ENCODE measurements at places on chromosomes 3 and 15. TPM values are rescaled to one million over a fixed set of nuclear protein-coding genes. Genes with fewer than 3 reads are reported as not detected.

The CHRD gene
- polyA plus RNA-seq = 20.4 TPM

The IL17RC gene
- 61.2 TPM for polyA plus RNA-seq

The C3orf80 gene
- polyA plus RNA-seq = 3.8 TPM

The BCL2A1 gene
- not detected for polyA plus RNA-seq

DNA sequence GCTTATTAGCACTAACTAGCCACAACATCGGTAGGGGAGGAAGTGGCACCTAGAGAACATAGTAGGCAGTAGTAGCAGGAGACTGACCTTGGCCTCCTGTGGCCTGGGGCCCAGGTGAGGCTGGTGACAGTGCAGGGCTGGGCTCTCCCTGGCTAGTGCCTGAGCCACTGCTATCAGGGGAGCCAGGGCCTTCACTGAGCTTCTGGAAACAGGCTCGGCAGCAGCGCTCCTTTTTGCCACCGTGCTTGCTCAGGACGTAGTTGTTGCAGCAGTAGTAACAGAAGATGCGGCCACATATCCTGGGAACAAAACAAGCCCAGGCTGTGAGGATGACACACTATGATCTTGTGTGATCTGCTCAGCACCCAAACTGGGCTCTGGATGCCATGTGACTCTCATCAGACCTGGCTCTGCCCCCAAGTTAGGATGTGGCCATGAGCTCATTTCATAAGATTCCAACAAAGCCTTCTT is 15.1 kb downstream of the CXCR6 start:
- no peaks in the 10 kb centered on the region for H3K27me3 ChIP-seq
- H3K4me1 ChIP-seq = peaks cover 3% of the 10 kb centered on the region
- no peak overlapping the region for H3K4me3 ChIP-seq
- H3K36me3 ChIP-seq = peaks cover 67% of the 10 kb centered on the region
- H3K27ac ChIP-seq = no peak overlapping the region

- no peaks in the 10 kb centered on the region for H3K36me3 ChIP-seq
- no peak for DNase-seq
- H3K27me3 ChIP-seq = no peaks in the 10 kb centered on the region
- H3K27ac ChIP-seq = no peak overlapping the region
- H3K4me1 ChIP-seq = no peaks in the 10 kb centered on the region
- no peak overlapping the region for H3K4me3 ChIP-seq
Observed at GRCh38 chr3:113054552-113054951, 63.8 kb downstream of the GTPBP8 start.

DNA sequence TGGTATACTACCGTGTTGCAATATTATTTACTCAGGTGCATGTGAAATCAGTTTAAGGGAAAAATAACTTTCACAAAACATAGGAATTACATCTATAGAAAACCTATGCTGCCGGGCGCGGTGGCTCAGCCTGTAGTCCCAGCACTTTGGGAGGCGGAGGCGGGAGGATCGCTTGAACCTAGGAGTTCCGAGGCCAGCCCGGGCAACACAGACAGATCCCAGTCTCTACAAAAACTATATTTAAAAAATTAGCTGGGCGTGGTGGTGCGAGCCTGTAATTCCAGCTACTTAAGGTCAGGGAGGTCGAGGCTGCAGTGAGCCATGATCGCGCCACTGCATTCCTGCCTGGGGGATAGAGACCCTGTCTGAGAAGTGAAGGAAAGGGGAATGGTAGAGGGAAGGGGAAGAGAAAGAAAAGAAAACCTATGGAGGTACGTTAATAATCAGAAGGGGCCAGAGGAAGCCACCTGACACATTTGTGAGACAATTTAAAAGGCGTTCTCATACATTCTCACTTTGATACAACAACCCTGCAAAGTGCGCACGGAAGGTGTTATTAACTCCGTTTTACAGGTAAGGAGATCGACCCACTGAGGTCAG is 456 bp upstream of the TMEM62 start:
- peak overlapping the region; percentile 67 for H3K4me3 ChIP-seq
- H3K27ac ChIP-seq = no peak overlapping the region
- H3K4me1 ChIP-seq = no peaks in the 10 kb centered on the region
- no peaks in the 10 kb centered on the region for H3K36me3 ChIP-seq
- no peak for DNase-seq

- H3K36me3 ChIP-seq = no peaks in the 10 kb centered on the region
- no peak overlapping the region for H3K27ac ChIP-seq
- H3K4me3 ChIP-seq = no peak overlapping the region
- no peaks in the 10 kb centered on the region for H3K4me1 ChIP-seq
Observed at GRCh38 chr15:78247911-78248310, 13.5 kb upstream of the ACSBG1 start.

DNA sequence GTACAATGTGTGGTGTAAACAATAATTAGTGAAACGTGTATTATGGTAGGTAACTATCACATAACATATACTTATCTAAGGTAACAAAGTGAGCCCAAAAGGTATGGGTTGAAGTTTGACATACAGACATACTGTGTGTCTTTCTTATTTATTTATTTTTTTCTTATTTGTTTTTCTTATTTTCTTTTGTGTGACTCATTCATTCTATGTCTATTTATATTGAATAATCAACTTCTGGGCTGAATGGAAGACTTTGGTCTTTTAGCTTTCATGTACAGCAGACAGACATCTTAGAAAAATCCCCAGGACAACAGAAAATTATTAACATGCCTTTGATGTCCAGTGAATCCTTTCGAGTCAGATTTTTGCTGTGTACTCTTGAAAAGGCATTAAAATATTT is 200.3 kb upstream of the SLC2A2 start:
- no peaks in the 10 kb centered on the region for H3K36me3 ChIP-seq
- no peak overlapping the region for H3K4me3 ChIP-seq
- peaks cover 4% of the 10 kb centered on the region for H3K4me1 ChIP-seq
- no peak overlapping the region for H3K27ac ChIP-seq
- no peak for DNase-seq

DNA sequence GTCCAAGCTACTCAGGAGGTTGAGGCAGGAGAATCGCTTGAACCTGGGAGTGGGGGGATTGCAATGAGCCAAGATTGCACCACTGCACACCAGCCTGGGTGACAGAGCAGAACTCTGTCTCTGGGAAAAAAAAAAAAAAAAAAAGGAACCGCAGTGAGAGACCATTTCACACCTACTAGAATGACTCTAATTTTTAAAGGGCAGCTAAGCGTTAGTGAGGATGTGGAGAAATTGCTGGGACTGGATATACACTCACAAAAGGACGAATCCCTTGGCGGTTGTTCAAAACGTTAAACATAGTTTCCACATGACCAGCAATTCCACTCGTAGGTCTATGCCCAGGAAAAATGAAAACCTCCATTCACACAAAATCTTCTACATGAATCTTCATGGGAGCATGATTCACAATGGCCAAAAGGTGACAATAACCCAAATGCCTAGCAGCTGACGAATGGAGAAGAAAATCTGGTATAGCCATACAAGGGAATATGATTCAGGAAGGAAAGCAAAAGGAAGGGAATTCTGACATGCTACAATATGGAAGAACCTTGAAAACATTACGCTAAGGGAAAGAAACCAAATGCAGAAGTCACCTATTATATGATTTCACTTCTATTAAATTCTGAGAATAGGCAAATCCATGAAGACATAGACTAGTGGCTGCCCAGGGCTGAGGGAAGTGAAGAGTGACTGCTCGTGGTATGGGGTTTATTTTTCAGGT is 127.0 kb downstream of the CHSY1 start:
- H3K36me3 ChIP-seq = no peaks in the 10 kb centered on the region
- no peaks in the 10 kb centered on the region for H3K27me3 ChIP-seq
- no peak for DNase-seq
- H3K27ac ChIP-seq = no peak overlapping the region

DNA sequence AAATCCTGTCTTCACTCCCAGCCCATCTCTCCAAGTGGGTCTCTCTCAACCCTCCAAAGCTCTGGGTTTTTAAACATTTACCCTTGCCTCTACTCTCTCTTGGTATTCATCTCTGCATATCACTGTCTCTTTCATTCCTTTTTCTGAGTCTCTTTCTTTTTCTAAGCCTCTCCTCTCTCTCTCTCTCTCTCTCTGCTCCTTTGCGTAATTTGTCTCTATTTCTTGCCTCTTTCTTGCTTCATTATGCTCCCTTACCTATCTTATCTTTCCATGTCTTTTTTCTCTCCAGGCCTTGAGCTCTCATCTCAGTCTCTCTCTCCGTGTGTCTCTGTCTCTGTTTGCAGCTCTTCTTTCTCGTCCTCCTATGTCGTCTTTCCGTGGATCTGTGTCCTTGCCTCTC is 678 bp upstream of the SCAMP5 start:
- DNase-seq = no peak
- H3K36me3 ChIP-seq = no peaks in the 10 kb centered on the region
- no peaks in the 10 kb centered on the region for H3K4me1 ChIP-seq
- no peak overlapping the region for H3K27ac ChIP-seq

DNA sequence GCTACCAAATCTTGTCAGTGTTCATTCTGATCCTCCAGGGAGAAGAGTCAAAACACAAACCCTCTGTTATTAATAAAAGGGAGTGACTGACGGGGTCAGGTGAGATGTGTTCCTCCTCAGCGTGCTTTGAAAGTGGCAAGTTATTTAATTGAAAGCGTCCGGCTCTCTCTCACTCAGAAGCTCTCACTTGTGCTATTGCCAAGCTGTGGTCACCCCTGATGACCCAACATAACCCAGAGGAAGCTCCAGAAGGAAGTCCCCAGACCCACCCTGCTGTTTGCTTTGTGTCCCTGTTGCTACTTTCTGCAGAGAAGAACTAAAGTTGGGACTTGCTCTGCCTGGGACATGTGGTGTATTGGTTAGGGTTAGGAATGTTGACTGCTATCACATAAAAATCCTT is 235.6 kb downstream of the EDEM1 start:
- H3K27me3 ChIP-seq = no peaks in the 10 kb centered on the region
- no peaks in the 10 kb centered on the region for H3K36me3 ChIP-seq
- no peaks in the 10 kb centered on the region for H3K4me1 ChIP-seq
- no peak for DNase-seq

DNA sequence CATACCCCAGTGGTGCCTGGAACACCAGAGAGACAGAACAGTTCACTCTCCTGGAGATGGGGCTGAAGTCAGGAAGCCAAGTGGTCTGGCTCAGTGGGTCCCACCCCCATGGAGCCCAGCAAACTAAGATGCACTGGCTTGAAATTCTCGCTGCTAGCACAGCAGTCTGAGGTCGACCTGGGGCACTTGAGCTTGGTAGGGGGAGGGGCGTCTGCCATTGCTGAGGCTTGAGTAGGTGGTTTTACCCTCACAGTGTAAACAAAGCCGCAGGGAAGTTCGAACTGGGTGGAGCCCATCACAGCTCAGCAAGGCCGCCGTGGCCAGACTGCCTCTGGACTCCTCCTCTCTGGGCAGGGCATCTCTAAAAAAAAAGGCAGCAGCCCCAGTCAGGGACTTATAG is 272.0 kb downstream of the KLF13 start:
- H3K36me3 ChIP-seq = no peaks in the 10 kb centered on the region
- no peak overlapping the region for H3K4me3 ChIP-seq
- H3K27ac ChIP-seq = peak overlapping the region; percentile 69
- H3K4me1 ChIP-seq = peaks cover 11% of the 10 kb centered on the region
- H3K27me3 ChIP-seq = no peaks in the 10 kb centered on the region

GRCh38 chr3:187807086-187807862 is 62.0 kb upstream of the BCL6 start:
- no peaks in the 10 kb centered on the region for H3K27me3 ChIP-seq
- DNase-seq = no peak

- DNase-seq = peak; percentile 31
- no peaks in the 10 kb centered on the region for H3K4me1 ChIP-seq
Observed at GRCh38 chr3:14616606-14617507, 34.7 kb upstream of the CCDC174 start.

GRCh38 chr15:67185621-67186225 is 68.7 kb downstream of the AAGAB start:
- no peak overlapping the region for H3K4me3 ChIP-seq
- no peaks in the 10 kb centered on the region for H3K4me1 ChIP-seq
- peak; percentile 60 for DNase-seq
- H3K36me3 ChIP-seq = peaks cover 49% of the 10 kb centered on the region
- no peaks in the 10 kb centered on the region for H3K27me3 ChIP-seq

The CFAP91 gene
- 1.4 TPM for polyA plus RNA-seq

The GXYLT2 gene
- polyA plus RNA-seq = 25.7 TPM

DNA sequence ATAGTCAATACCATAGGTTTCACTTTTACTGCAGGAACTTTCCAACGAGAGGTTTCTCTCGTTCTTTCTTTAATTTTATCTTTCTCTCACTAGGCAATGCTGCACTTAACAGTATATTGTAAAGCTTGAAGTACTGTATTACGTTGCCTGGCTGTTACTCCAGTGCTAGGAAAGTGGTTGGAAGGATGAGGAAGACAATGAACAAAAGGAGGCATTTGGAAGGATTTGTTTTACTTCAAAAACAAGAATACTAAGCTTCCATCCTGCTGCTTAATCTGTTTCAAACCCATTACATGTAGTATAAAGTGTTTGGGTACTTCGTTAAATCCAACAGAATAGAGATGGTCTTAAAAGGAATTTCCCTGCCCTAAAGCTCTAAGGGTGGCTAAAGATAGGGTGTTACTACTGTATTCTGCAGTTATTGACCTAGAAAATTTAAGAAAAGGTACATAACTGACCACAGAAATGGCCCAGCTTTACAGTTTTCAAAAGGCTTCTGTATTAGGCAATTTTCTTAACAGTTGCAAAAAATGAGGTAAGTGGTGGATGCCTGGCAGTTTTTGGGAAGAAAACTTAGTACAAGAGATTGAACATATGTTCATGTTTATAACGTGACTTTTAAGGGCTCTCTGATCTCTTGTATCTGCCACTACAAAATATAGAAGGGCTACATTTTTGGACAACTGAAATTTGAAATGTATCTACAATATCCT is 785 bp upstream of the IFT57 start:
- peak overlapping the region; percentile 70 for H3K4me3 ChIP-seq
- H3K27me3 ChIP-seq = no peaks in the 10 kb centered on the region
- peak; percentile 34 for DNase-seq
- H3K36me3 ChIP-seq = peaks cover 4% of the 10 kb centered on the region
- H3K27ac ChIP-seq = peak overlapping the region; percentile 37
- peaks cover 14% of the 10 kb centered on the region for H3K4me1 ChIP-seq

The UCN2 gene
- 0.47 TPM for polyA plus RNA-seq

GRCh38 chr15:38531509-38531908 is 33.1 kb downstream of the RASGRP1 start:
- no peak overlapping the region for H3K4me3 ChIP-seq
- no peak overlapping the region for H3K27ac ChIP-seq
- no peaks in the 10 kb centered on the region for H3K36me3 ChIP-seq

GRCh38 chr15:58919232-58919631 is 14.2 kb downstream of the SLTM start:
- H3K4me1 ChIP-seq = peaks cover 18% of the 10 kb centered on the region
- peaks cover 8% of the 10 kb centered on the region for H3K36me3 ChIP-seq
- H3K4me3 ChIP-seq = no peak overlapping the region
- DNase-seq = no peak
- peak overlapping the region; percentile 33 for H3K27ac ChIP-seq

- H3K27me3 ChIP-seq = no peaks in the 10 kb centered on the region
- no peak overlapping the region for H3K4me3 ChIP-seq
- H3K36me3 ChIP-seq = no peaks in the 10 kb centered on the region
- H3K27ac ChIP-seq = no peak overlapping the region
- no peaks in the 10 kb centered on the region for H3K4me1 ChIP-seq
Observed at GRCh38 chr15:28901587-28901980, 15.8 kb downstream of the APBA2 start.

The AADAC gene
- polyA plus RNA-seq = 0.12 TPM
